ENCODE measurements at places on chromosomes 6 and 20.
A peak's percentile ranks its signal among the peaks of the same experiment; 100 is the strongest.

DNA sequence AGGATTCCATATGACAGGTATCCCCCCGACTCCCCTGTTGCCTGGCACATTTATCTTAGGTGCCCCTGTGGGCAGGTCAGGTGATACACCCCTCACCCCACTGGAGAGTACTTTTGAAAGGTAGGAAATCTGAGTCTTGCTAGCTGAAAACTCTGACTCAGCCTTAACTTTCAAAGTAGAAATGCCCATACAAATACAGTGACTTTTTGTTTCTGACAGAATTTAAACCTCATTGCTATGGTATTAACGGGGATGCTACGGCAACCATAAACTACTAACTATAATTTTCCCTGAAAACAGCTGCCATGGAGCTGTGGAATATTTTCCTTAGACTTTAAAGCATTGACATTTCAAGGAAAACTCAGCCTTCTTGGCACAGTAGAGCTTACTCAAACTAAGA, 536.0 kb downstream of the RFPL4B start:
- no peak for DNase-seq

- DNase-seq, result no peak
Observed at GRCh38 chr6:111306104-111306888, 176.7 kb downstream of the REV3L start.

DNA sequence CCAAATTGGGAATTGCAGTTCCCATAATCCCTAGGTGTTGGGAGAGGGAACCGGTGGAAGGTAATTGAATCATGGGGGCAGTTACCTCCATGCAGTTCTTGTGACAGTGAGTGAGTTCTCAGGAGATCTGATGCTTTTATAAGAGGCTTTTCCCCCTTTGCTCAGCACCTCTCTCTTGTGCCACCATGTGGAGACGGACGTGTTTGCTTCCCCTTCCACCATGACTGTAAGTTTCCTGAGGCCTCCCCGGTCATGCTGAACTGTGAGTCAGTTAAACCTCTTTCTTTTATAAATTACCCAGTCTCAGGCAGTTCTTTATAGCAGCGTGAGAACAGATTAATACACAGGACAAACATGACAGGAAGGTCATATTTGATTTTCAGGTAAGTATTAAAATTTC, 25.3 kb upstream of the HECA start:
- DNase-seq, result peak; percentile 48

DNA sequence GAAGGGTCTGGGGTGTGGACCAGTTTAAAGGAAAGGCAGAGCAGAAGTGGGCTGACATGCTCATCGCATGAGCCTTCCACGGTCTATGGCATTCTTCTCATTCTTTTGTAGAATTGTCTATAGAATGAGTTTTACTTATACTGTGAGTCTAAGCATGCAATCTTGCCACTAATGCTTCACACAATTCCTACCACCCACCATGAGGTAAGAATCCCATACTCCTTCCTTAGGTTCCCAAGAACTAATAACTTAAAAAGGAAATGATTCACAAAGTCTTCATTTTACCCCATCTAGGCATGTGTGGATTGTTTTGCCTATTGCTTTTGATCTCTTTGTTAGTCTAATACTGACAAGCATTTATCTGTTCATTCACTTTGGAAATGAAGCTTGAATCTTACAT, 195.2 kb downstream of the LY86 start:
- DNase-seq, result no peak

DNA sequence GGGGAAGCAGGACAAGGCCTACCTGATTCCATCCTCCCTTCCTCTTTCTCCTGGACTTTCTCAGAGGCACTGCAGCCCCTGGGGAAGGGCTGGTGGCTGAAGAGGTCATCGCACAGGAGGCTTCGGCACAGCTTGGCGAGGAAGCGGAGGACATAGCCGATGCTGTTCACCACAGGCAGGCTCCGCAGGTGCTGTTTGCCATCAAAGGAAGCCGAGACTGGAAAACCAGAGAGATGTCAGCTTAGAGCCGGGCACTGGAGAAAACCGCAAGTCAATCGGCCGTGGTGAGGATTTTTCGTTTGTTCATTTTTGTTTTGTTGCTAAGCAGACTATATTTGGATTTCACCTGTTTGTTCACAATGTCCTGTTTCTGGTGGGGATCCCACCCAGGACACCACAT, 79.2 kb downstream of the SCML4 start:
- DNase-seq, result no peak

DNA sequence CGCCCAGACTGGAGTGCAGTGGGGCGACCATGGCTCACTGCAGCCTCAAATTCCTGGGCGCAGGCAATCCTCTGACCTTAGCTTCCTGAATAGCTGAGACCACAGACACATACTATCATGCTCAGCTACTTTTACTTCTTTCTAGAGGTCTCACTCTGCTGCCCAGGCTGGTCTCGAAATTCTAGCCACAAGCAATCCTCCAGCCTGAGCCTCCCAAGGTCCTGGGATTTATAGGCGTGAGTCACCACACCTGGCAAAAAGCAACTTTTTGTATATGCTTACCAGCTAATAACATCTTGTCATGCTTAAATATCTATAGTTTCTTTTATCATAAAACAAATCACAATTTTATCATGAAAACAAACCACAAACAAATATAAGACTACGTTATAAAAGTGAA, 23.0 kb downstream of the RNASET2 start:
- no peak for DNase-seq

Data from stimulated activated CD8-positive, alpha-beta memory T cell treated with anti-CD3 and anti-CD28 coated beads, Interleukin-4, amount 100 ng/mL, for 48 hours (primary cell).